ENCODE measurements at places on chromosomes 5 and 9.

- DNase-seq = no peak
Observed at GRCh38 chr5:103915081-103915480, 352.5 kb upstream of the NUDT12 start.

DNA sequence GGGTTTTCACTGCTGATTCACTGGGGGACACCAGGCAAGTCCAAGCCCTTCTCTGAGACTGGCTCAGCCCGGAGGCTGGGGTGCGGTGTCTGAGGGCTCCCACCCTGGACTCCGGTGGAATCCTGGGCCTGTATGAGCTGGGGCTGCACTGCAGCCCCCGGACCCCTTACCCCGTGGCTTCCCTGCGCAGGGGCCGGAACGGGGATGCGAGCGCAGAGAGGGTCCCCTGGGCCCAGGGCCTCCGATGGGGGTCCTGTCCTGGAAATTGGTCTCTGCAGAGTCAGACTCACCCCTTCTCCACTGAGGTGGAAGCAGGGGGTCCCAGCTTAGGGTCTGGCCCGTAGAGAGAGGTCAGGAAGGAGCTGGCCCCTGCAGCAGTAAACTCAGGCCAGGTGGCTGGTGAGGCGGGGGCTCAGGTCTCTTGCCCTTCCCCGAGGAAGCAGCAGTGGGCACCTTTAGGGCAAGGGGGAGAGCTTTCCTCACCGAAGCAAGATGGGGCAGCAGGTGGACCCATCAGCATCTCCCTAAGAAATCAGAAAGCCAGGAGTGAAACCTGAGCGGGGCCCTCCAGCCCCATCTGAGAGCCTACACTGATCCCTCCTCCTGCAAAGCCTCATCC lies 1.6 kb upstream of the VAV2 start:
- no peak for DNase-seq

DNA sequence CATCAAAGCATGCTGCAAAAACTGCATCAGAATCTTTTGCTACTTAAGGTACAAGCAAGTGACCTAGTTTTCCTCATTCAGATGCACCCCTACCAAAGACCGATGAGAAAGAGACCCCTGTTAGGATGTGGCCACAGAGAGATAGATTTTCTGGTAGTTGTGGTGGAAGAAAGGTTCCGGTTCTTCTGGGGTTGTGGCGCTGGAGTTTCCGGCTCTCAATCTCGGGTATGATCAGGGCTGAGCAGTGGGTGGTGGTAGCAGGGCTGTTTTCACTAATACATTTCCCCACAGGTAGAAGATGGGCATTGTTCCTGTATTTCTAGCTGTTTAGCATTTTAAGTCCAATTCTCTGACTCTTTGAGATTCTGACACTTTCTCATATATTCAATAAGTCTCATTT lies 58.4 kb downstream of the PCSK1 start:
- no peak for DNase-seq

GRCh38 chr5:124502551-124502950 lies 243.9 kb downstream of the ZNF608 start:
- no peak for DNase-seq

- no peak for DNase-seq
Observed at GRCh38 chr5:150618588-150619281, 21.7 kb upstream of the SYNPO start.

- no peak for DNase-seq
Observed at GRCh38 chr9:79257790-79258351, 313.9 kb upstream of the TLE4 start.

DNA sequence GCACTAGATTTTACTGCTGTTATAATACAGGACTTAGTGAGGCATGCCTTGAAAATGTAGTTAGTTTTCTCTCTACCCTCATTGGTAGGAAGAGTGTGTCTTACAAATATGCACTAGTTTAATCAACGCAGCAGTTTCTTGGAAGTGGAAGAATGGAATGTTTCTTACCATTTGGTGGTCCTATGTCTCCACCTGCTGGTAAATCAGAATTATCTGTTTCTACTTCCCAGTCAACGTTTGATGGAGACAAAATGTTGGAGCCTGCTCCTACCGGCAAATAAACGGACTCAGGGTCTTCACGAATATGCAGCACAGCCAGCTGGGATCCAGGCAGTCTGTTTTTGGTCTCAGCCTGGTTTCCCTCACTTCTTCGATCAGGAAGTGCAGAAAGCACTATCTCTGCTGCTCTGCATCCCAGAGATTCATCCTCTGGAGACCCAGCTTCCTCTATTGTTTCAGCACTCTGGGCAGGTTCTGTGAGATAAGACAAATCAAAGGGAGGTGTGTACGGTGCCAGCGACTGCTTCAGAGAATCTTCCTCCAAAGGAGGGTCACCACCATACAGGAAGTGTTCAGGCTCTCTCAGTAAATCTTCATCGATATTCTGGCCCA lies 59.5 kb upstream of the PCA3 start:
- no peak for DNase-seq

GRCh38 chr9:79014929-79015699 lies 556.7 kb upstream of the TLE4 start:
- DNase-seq = no peak

- DNase-seq = no peak
Observed at GRCh38 chr5:122434205-122434970, 122.4 kb downstream of the SNCAIP start.

DNA sequence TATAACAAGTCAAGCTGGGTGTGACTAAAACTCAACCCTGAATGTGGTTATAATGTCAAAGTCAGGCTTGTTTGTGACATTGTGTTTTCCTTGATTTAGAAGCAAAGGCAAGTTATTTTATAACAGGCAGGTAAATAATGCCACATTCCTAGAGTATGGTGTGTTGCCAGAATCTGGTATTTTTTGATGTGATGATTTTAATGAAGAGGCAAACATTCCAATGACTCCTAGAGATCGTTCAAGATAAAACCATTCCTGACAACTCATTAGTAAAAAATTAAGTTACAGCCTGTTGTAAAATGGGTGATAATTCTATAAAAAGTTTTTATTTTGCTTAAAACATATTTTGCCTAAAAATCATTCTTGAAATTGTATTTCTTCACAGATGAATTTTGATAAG lies 60.0 kb downstream of the RAB14 start:
- no peak for DNase-seq

GRCh38 chr9:91164724-91165520 lies 196.8 kb downstream of the AUH start:
- peak; percentile 28 for DNase-seq

DNA sequence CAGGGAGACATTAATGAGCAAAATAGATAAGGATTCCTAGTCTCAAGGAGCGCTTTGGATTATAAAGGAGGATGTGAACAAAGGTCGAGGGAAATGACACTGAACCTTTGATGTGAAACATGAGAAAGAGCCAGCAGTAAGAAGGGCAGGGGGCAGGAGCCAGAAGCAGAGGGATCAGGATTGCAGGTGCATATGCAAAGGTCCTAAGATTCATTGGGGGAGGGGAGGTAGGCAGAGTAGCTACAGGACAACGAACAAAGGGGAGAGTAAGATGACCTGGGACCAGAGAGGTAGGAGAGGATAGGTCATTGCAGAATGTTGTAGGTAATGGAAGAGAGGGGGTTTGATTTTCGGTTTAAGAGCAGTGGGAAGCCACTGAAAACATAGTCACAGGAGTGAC lies 129.2 kb upstream of the TRPM3 start:
- DNase-seq = no peak

- DNase-seq = no peak
Observed at GRCh38 chr5:36692791-36693763, 86.7 kb downstream of the SLC1A3 start.

- DNase-seq = no peak
Observed at GRCh38 chr5:429453-430188, 13.4 kb upstream of the EXOC3 start.

GRCh38 chr5:153988510-153988909 lies 50.2 kb downstream of the FAM114A2 start:
- no peak for DNase-seq

- DNase-seq = peak; percentile 54
Observed at GRCh38 chr9:129783516-129784361, 19.2 kb upstream of the TOR1B start.

All from T-helper 9 cell (primary cell).